Activated CD8-positive, alpha-beta T cell treated with anti-CD3 and anti-CD28 coated beads, Interleukin-2, amount 10 ng/mL, durations not matched to agents 7 days and 5 days (primary cell): ENCODE measurements at places on chromosomes 5 and 9. TPM values are rescaled to one million over a fixed set of nuclear protein-coding genes. Genes with fewer than 3 reads are reported as not detected.

Gene ENTREP1
- not detected for total RNA-seq

Gene CCL27
- total RNA-seq, result not detected

Gene PRLR
- not detected for total RNA-seq

Gene GKAP1
- total RNA-seq, result 1.8 TPM

Gene APBA1
- total RNA-seq, result 0.13 TPM

Gene JAK2
- 27.2 TPM for total RNA-seq

Gene CCL21
- total RNA-seq, result not detected

Gene RNF183
- not detected for total RNA-seq

Gene HNRNPH1
- 884 TPM for total RNA-seq

Gene IER5L
- 6.0 TPM for total RNA-seq

Gene PCDHGA4
- 0.10 TPM for total RNA-seq
